ENCODE measurements at places on chromosomes 2 and 18.

GRCh38 chr2:127508631-127509034, 17.7 kb downstream of the IWS1 start:
- peak; percentile 99 for DNase-seq

DNA sequence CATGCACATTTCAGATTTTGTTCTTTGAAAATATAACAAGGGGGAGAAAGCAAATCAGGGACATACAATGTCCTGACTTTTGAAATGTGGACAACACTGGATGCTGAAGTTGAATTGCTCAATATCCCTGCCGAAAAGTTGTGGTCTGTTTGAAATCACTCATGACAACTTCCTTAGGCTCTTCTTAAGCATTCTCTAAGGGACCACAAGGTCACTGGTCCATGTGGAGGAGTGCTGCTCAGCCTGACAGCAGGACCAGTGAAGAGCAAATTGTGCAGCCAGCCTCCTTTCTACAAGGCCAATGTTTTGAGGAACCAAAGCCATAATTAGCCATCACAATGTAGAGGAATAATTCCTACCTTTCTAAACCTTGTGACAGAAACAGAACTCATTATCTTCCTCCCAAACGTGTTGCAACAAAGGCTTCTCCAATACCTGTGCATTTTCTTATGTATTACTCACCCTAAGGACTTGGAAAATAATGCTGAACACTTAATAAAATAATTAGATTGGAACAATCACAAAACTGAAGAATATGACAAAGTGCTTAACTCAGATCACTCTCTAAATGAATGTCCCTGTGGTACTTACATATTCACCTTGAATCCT, 1477.6 kb upstream of the NXPH2 start:
- peak; percentile 19 for DNase-seq

DNA sequence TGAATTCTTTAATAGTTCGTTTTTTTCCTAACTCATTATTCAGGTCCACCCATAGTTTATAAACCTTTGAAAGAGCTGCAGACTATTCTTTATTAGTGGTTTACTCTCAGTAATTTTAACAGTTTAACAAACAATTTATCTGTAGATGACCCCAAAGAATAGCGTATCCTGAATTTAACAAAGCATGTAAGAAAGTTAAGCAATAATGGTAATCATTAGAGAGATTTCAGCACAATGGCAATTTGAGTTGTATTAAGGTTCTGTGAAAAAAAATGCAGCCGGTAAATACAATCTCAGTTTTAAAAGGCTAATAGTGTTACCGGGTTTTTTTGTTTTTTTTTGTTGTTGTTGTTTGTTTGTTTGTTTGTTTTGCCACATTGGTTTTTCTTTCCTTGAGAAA, 40.3 kb downstream of the RBM45 start:
- DNase-seq = no peak

DNA sequence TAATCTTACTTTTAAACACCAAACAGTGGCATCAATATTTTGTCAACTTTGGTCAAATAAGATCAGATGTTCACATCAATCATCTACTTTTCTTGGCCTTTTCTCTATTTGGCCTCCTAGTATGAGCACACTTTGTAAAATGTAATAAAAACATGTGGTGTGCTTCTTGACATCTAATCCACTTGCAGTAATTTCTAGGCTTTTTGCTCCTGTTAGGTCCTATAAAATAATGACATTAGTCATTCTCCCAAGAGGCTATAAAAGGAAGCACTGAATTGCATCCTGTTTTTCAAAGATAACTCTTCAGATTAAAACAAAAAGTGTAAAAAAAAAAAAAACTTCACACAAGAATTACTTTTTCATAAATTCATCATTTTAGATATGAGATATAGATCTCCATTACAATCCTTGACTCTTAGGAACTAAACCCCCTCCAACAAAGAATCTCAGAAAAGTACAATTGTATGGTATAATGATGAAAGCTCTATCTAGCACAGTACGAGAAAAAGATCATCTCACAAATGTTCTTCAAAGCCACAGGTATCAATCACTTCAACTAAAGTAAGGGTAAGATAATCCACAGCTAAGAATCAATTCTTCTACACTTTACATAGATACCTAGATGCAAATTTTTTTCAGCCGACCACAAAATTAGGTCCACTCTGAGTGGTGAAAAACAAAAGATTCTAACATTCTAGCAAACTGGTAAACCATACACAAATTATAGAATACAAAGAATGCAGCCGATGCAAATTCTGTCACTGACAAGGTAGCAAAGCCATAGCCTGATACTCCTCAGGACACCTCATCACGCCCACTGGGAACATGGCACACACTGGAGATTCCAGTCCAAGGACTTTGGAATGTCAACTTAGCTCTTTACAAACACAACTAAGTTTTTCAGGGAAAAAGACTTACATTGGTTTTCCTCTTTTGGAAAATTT, 2.7 kb downstream of the BCL2 start:
- DNase-seq = no peak
